ENCODE measurements at places on chromosomes 6 and 20.

GRCh38 chr6:47680051-47680450 lies 18.3 kb upstream of the ADGRF4 start:
- H3K4me3 ChIP-seq = no peak overlapping the region
- no peaks in the 10 kb centered on the region for H3K27me3 ChIP-seq
- no peak overlapping the region for H3K27ac ChIP-seq
- H3K36me3 ChIP-seq = no peaks in the 10 kb centered on the region
- no peak for DNase-seq

GRCh38 chr6:100671740-100672139 lies 207.0 kb upstream of the SIM1 start:
- no peak for DNase-seq
- H3K27ac ChIP-seq = no peak overlapping the region
- H3K27me3 ChIP-seq = no peaks in the 10 kb centered on the region
- H3K4me3 ChIP-seq = no peak overlapping the region
- no peaks in the 10 kb centered on the region for H3K4me1 ChIP-seq
- peaks cover 22% of the 10 kb centered on the region for H3K36me3 ChIP-seq

- no peaks in the 10 kb centered on the region for H3K36me3 ChIP-seq
- no peak overlapping the region for H3K27ac ChIP-seq
- H3K4me1 ChIP-seq = no peaks in the 10 kb centered on the region
- no peak for DNase-seq
- H3K4me3 ChIP-seq = no peak overlapping the region
Observed at GRCh38 chr6:44060612-44061374, 66.5 kb downstream of the MRPL14 start.

- no peak overlapping the region for H3K27ac ChIP-seq
- no peak overlapping the region for H3K4me3 ChIP-seq
- no peaks in the 10 kb centered on the region for H3K36me3 ChIP-seq
Observed at GRCh38 chr6:71383476-71383875, 94.9 kb downstream of the OGFRL1 start.

- no peaks in the 10 kb centered on the region for H3K27me3 ChIP-seq
- H3K36me3 ChIP-seq = no peaks in the 10 kb centered on the region
- peak overlapping the region; percentile 86 for H3K27ac ChIP-seq
- H3K4me1 ChIP-seq = peaks cover 19% of the 10 kb centered on the region
- peak; percentile 86 for DNase-seq
Observed at GRCh38 chr6:28161410-28162079, 19.9 kb downstream of the ZKSCAN8 start.

- no peak overlapping the region for H3K27ac ChIP-seq
- H3K27me3 ChIP-seq = no peaks in the 10 kb centered on the region
- H3K4me1 ChIP-seq = no peaks in the 10 kb centered on the region
- DNase-seq = no peak
Observed at GRCh38 chr20:38337561-38338140, 8.6 kb upstream of the LBP start.

DNA sequence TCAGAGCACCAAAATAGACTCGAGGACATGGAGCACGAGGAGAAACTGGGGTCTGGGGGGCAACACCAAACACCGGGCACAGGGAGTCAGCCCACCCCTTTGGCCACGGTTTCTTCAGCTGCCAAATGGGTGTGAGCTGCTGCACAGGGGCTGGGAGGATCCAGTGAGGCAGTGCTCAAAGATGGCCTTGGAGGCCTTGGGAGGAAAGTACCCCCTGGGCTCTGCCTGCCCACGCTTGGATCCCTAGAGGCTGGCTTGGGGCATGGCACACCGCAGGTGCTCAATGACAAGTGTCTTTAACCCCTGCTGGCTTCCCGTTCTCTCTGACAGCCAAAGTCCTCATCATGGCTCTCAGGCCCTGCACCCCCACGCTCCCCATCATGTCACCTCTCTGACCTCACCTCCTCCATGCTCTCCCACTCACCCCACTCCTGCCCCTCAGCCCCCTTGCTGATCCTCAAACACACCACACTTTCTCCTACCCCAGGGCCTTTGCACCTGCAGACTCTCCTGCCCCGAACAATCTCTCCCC lies 190.3 kb downstream of the ANKRD60 start:
- no peaks in the 10 kb centered on the region for H3K36me3 ChIP-seq
- no peaks in the 10 kb centered on the region for H3K4me1 ChIP-seq
- H3K4me3 ChIP-seq = no peak overlapping the region
- no peaks in the 10 kb centered on the region for H3K27me3 ChIP-seq
- no peak for DNase-seq

GRCh38 chr20:33812152-33812849 lies 1.2 kb downstream of the CHMP4B start:
- peak; percentile 19 for DNase-seq
- peaks cover 43% of the 10 kb centered on the region for H3K4me1 ChIP-seq
- peak overlapping the region; percentile 57 for H3K4me3 ChIP-seq
- peaks cover 21% of the 10 kb centered on the region for H3K36me3 ChIP-seq

- H3K36me3 ChIP-seq = no peaks in the 10 kb centered on the region
- peak overlapping the region; percentile 89 for H3K27ac ChIP-seq
- no peak for DNase-seq
- H3K27me3 ChIP-seq = no peaks in the 10 kb centered on the region
- H3K4me3 ChIP-seq = no peak overlapping the region
- peaks cover 84% of the 10 kb centered on the region for H3K4me1 ChIP-seq
Observed at GRCh38 chr6:30836957-30837356, 47.4 kb upstream of the DDR1 start.

DNA sequence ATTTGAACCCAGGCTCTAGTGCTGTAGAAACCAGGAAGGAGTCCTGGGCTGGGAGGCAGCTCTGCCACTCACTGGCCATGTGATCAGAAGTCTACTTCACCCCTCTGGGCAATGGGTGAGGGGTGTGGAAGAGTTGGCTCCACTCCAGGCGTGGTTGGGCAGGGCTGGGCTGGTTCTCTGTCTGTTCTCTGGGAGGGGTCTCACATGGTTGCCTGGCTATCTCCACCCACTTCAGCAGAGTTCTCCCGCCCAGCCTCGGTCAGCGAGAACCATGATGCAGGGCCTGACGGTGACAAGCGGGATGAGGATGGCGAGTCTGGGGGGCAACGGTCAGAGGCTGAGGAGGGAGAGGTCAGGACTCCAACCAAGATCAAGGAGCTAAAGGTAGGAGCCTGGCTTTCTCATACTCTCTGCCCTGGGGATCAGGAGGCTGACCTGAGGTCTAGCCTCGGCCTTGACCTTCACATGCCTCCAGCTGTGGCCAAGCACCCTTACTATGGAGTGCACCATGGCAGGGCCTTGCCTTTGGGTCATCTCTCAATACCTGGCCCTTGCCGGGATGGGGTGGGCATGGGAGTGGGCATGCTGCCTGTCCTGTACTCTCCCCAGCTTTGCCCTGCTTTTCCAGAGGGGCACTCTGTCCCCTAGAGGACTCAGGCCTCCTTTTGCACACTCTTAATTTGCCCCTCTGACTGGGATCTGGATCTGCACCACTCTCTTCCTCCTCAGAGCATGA lies 39.6 kb downstream of the EPB41L1 start:
- H3K27me3 ChIP-seq = peaks cover 27% of the 10 kb centered on the region
- no peaks in the 10 kb centered on the region for H3K4me1 ChIP-seq
- no peaks in the 10 kb centered on the region for H3K36me3 ChIP-seq
- DNase-seq = no peak

DNA sequence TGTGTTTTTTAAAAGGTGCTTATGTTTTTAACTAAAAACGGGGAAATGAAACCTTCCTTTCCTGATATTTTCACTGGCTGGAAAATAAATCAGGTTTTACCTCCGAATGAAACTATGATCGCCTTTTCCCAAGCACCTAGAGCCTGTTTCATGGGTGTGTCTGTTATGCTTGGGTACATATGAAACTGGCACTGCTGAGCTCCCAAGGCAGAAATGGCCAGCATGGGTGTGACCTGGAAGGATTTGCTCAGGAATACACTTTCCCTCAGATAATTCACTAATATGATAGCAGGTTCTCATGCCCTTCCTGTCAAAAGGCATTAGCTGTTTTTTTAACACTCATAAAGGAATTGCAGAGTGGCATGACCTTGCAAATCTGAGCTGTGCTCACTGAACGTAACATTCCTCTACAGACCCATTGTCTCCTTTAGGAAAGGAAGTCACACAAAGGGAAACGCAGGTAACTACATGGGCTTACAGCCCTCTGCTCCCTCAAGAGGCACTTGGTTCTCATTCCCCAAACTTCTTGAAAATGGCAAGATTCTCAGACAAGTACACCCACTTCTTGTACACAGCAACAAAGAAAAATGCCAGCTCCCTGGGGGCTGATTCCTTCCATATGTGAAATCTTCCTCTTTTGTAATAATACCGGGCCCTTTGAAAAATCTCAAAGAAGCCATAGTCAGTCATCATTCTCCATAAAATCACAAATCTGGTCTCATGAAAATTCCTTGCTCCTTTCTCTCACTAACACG lies 72.7 kb downstream of the METTL24 start:
- no peak for DNase-seq
- H3K4me1 ChIP-seq = no peaks in the 10 kb centered on the region
- no peaks in the 10 kb centered on the region for H3K36me3 ChIP-seq
- H3K27ac ChIP-seq = no peak overlapping the region

DNA sequence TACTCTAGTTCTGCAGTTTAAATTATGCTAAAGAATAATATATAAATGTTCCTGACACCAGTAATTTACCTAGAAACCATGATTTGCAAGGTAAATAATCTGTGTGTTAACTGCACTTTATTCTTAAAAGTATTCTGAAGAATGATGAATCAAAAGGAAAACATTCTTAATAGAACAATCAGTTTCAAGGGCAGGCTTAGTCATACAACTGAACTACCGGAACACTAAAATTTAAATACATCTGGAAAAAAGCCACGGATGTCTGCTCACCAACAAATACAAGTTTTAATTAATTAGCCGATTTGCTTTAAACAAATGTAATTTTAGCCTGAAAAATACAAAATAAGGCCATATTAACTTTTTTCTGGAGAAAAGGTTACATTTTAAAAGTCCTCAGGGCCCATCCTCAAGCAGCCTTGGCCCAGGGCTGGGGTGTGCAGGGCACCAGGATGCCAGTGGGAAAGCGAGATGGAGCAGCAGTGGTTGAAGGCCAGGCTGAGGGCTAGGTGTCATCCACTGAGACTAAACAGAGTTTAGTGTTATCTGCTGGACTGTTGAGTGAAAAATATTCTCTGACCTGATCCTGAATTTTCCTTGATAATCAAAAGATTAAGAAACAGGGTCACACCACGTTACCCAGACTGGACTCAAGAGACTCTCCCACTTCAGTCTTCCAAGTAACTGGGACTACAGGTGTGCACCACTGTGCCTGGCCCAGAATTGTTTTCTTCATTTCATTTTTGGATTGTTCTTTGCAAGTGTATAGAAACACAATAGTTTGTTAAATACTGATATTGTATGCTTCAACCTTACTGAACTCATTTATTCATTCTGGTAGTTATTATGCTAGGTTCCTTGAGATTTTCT lies 88.2 kb upstream of the DST start:
- no peaks in the 10 kb centered on the region for H3K4me1 ChIP-seq
- H3K27ac ChIP-seq = no peak overlapping the region
- no peak overlapping the region for H3K4me3 ChIP-seq
- H3K36me3 ChIP-seq = no peaks in the 10 kb centered on the region
- no peaks in the 10 kb centered on the region for H3K27me3 ChIP-seq

- no peak overlapping the region for H3K27ac ChIP-seq
- no peak overlapping the region for H3K4me3 ChIP-seq
- no peaks in the 10 kb centered on the region for H3K4me1 ChIP-seq
Observed at GRCh38 chr6:65955034-65955433, 248.0 kb upstream of the EYS start.

DNA sequence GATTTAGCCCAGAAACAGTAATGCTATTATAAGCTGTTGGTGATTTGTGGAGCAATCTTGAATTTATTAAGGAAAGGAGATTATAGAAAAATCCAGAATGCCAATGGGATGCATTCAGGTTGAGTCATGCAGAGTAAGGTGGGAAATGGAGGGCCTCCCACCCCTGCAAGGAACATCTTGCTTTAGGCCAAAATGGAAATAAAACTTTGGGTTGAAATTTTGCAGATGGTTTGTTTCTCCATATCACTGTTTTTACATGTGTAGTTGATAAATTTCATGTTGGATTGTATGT lies 152.4 kb downstream of the BCAS1 start:
- H3K27ac ChIP-seq = no peak overlapping the region
- H3K4me1 ChIP-seq = peaks cover 22% of the 10 kb centered on the region
- no peak overlapping the region for H3K4me3 ChIP-seq
- no peak for DNase-seq

DNA sequence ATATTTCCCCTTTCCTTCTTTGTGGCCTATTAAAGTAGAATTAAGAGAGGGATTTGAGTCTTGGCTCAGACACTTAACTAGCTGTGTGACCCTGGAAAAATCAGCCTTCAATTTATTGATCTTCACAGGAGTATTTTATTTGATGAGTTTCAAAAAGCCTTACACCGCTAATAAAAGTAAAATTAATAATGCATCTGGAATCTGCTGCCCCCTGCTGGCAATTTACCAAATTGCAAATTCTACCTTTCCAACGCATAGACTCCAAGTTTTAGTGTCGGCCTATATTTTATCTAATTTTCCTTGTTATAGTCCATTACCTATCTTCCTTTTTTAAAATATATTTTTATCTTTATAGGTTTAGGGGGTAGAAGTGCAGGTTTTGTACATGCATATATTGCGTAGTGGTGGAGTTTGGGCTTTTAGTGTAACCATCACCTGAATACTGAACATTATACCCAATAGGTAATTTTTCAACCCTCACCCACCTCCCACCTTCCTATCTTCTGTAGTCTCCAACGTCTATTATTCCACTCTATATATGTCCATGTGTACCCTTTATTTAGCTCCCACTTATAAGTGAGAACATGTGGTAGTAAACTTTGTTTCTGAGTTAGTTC lies 46.3 kb downstream of the GOPC start:
- no peak overlapping the region for H3K27ac ChIP-seq
- peak; percentile 45 for DNase-seq
- H3K36me3 ChIP-seq = peaks cover 9% of the 10 kb centered on the region
- no peaks in the 10 kb centered on the region for H3K4me1 ChIP-seq
- no peak overlapping the region for H3K4me3 ChIP-seq

GRCh38 chr20:16388731-16389130 lies 184.5 kb downstream of the KIF16B start:
- H3K4me3 ChIP-seq = no peak overlapping the region
- H3K27ac ChIP-seq = no peak overlapping the region
- no peaks in the 10 kb centered on the region for H3K4me1 ChIP-seq
- no peaks in the 10 kb centered on the region for H3K27me3 ChIP-seq

DNA sequence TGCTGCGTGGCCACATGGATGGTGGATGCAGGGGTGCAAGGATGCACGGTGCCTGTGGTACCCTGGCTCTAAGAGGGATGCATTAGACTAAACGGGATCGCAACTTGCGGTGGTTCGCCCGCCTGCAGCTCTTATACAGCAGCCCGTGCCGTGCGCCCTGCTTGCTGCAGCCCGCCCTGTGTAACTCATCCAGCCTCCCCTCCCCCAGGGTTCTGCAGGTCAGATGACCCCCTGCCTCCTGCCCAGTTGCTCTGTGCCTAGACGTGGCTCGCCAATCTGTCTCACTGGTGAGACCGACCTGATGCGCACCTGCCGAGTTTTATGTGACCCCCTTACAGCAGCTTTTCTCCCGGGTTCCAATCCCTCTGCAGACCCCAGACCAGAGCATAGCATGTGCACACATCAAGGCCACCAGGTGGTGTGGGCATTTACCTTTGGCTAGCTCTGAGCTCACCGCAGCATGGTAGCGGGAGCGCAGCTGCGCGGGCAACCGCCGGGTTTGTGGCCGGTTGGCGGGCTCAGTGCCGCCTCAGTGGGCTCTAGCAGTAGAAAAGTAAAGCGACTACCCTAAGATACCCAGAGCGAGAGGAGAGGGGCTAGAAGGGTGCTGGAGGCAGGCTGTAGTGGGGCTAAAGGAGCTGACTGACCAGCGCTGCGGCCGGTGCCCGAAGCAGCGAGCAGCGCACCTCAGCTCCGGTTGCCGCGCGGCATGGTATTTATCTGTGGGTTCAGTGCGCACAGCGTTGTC lies 693 bp upstream of the GNAS-AS1 start:
- no peak for DNase-seq
- no peaks in the 10 kb centered on the region for H3K4me1 ChIP-seq
- H3K27me3 ChIP-seq = peaks cover 13% of the 10 kb centered on the region
